Activated naive CD8-positive, alpha-beta T cell treated with anti-CD3 and anti-CD28 coated beads for 36 hours (primary cell): ENCODE measurements at places on chromosomes 1 and 21. TPM values are rescaled to one million over a fixed set of nuclear protein-coding genes. Genes with fewer than 3 reads are reported as not detected.
A peak's percentile ranks its signal among the peaks of the same experiment; 100 is the strongest.

DNA sequence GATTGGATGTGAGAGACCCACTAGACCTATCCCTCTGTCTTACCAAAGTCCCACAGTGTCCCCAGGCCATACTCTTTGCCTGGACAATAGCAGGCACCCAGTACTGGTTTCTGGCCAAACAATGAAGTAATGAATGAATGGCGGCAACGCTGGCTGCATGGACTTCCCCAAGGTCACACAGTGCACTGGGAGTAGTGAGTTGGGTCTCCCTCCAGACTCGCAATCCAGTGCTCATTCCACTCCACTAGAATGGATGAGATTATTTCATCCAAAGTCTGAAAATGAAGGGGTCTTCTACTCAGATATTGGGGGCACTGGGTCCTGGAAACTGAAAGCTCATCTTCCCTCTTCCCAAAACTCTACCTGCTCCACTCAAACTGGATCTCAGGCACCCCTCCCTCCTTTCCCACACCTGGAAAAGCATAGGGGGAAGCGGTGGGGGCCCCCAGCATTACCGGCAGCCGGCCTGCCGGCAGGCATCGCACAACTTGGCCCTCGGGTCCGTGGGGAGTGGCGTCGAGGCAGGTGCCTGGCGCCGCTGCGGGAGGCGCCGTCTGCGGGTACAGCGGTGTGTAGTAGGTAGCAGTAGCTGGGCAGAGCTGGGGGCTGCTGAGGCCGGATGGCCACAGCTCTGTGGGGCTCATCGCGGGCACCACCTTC is 816 bp downstream of the E2F2 start:
- peaks cover 11% of the 10 kb centered on the region for H3K27me3 ChIP-seq
- peaks cover 38% of the 10 kb centered on the region for H3K36me3 ChIP-seq
- peak; percentile 50 for DNase-seq
- peaks cover 58% of the 10 kb centered on the region for H3K4me1 ChIP-seq

DNA sequence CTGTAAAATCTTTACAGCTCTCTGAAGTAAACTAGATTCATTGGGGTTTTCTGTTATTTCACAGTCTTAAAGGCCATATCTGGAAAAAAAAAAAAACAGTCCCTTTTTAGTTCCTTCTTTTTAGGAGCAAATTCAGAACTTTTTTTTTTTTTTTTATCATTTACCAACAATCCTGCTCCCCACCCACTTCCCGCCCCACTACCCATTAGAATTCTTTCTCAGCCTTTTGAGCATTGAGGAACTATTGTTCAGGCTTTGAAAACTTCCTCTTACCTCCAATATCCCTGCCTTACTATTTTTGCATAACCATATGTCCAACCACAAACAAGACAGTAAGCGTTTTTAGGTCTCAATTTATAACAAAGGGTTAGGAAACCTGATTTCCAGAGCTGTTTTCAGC is 330.1 kb downstream of the PLPP3 start:
- H3K4me1 ChIP-seq, result no peaks in the 10 kb centered on the region
- H3K36me3 ChIP-seq, result no peaks in the 10 kb centered on the region
- H3K27ac ChIP-seq, result no peak overlapping the region
- peaks cover 4% of the 10 kb centered on the region for H3K27me3 ChIP-seq
- H3K4me3 ChIP-seq, result no peak overlapping the region

DNA sequence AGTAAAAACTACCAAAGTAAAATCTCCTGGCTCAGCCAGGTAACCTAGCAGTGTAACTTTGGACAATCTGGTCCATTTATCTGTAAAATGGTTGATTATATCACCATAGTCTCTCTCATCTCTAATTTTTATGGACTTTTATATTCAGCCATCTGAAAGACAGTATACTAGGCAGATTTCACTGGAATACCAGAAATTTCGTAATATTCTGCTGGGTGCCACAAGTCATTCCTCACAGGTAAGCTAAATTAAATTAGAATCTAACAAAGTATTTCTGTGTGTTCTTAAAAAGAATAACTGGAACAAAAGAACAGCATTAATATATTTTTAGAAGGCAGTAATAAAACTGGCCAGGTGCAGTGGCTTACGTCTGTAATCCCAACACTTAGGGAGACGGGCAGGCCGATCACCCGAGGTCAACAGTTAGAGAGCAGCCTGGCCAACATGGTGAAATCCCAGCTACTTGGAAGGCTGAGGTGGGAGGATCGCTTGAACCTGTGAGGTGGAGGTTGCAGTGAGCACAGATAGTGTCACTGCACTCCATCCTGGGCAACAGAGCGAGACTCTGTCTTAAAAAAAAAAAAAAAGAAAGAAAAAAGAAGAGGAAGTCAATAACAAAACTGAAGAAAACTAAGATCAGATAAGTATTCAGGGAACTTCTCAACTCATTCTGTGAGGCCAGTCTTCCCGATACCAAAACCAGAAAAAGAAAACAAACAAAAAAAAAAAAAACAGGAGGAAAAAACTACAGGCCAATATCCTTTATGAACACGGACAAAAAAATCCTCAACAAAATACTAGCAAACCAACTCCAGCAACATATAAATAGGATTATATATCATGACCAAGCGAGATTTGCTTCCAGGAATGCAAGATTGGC is 35.9 kb downstream of the PIK3R3 start:
- no peak for DNase-seq
- H3K27me3 ChIP-seq, result peaks cover 6% of the 10 kb centered on the region
- H3K27ac ChIP-seq, result no peak overlapping the region
- peaks cover 10% of the 10 kb centered on the region for H3K4me1 ChIP-seq
- H3K4me3 ChIP-seq, result no peak overlapping the region

DNA sequence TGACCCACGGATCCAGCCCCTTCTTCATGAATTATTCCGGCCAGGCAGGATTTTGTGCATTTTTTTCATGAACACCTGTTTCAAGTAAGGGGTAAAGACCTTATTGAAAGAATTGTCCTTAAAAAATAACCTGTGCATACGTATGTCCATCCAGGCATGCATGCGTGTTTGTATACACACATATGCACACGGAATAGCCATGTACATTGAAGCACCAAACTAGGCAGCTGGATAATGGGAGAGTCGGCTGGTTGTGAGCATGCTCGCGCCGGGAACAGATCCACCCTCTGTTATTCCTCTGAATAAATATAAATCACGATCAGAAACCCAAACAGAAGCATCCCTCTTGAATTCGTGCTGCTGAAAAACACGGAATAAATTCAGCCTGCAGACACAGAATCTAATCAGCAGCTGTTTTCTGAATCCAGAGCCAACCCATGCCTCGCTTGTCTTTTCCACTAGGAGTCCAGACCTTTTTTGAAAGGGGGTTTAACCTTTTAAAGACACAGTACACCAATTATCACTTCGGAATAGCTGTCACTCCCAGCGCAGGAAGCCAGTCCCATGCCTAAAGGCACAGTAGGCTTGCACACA is at the start of gene HIVEP3:
Gene HIVEP3 (minus strand): TSS at position 473 of the 594 bp plus-strand sequence.
- peak within 1 kb of the TSS; percentile 89 for H3K27ac ChIP-seq
- peak within 1 kb of the TSS; percentile 85 for H3K4me3 ChIP-seq
- DNase-seq, result no peak
- H3K27me3 ChIP-seq, result no peaks in the 10 kb centered on the region
- no peaks in the 10 kb centered on the region for H3K36me3 ChIP-seq

DNA sequence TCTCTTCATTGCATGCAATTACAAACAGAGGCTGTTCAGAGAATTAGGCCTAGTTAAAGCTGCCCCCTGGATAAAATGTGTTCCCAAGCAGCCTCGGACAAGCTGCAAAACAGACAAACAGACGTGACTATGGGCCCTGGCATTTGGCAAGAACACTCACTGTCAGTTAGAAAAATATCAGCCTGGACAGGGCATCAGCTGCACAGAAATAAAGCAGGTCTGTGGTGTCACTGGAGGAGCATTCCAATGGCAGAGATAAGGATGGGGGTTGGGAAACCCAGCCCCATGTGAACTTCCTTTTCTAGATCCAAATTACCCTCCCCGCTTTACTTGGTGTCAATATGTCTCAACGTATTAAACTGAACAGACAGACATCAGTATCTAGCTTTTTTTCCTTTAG is 177.1 kb downstream of the GPATCH2 start:
- H3K27ac ChIP-seq, result no peak overlapping the region
- peaks cover 18% of the 10 kb centered on the region for H3K36me3 ChIP-seq
- DNase-seq, result no peak
- no peaks in the 10 kb centered on the region for H3K27me3 ChIP-seq
- no peak overlapping the region for H3K4me3 ChIP-seq

DNA sequence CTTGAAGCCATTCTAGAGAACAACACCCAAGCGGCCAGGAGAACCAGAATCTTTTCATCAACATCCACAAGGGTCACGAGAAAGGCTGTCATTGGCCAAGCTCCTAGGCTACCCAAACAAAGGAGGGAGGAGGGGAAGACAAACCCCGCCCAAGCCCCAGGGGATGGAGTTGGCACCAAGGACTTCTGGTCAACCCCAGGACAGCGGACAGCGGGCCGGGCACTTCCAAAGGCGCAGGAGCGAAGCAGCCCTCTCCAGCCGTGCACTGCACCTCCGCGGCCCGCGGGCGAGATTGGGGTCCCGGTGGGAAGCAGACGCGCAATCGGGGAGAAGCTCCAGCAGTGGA is at the start of gene CLIC6:
Gene CLIC6 (plus strand): TSS at position 192 of the 346 bp plus-strand sequence. CDS start 395 bp downstream, outside the sequence.
- peaks cover 57% of the 10 kb centered on the region for H3K27me3 ChIP-seq
- peaks cover 7% of the 10 kb centered on the region for H3K4me1 ChIP-seq
- H3K4me3 ChIP-seq, result peak within 1 kb of the TSS; percentile 62
- no peaks in the 10 kb centered on the region for H3K36me3 ChIP-seq

DNA sequence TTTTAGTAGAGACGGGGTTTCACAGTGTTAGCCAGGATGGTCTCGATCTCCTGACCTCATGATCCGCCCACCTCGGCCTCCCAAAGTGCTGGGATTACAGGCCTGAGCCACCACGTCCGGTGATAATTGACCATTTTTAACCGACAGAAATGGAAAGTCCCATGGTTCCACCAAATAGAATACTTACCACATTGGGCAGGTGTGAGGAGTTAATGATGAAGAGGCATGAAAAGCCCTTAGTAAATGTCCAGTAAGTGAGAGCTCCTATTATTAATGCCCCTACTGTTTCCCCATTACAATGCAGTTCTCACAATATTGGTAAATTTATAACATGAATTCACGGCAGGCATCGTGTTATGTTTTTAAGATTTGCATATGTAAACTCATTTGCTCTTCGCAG is 8.1 kb upstream of the GCLM start:
- H3K4me1 ChIP-seq, result no peaks in the 10 kb centered on the region
- H3K27ac ChIP-seq, result no peak overlapping the region
- no peaks in the 10 kb centered on the region for H3K27me3 ChIP-seq
- DNase-seq, result no peak

GRCh38 chr1:23129846-23130245 is 38.8 kb downstream of the LUZP1 start:
- H3K27me3 ChIP-seq, result no peaks in the 10 kb centered on the region
- DNase-seq, result no peak
- H3K4me3 ChIP-seq, result no peak overlapping the region
- no peak overlapping the region for H3K27ac ChIP-seq
- peaks cover 5% of the 10 kb centered on the region for H3K36me3 ChIP-seq

DNA sequence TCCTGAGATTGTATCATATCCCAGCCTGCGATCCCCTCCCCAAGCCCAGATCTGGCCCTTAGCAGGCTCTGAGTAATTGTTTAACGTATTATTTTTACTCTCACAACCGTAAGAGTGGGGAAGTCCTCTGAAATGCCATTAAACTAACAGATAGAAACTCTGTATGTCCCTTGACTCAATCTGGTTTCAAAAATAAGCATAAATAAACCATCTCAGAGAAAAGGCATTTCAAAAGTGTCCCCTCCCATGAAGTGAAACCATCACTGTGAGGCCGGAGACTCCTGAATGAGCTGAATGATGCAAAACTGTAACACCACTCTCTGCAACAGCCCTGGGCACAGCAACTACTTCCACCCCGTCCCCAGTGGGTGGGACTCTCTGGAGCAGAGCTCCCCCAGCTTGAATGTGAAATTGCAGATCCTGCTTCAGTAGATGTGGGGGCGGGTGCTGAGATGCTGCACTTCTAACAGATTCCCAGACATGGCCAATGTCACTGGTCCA is 104.1 kb downstream of the SYF2 start:
- no peaks in the 10 kb centered on the region for H3K27me3 ChIP-seq

MAP1LC3C gene
- total RNA-seq, result not detected

HCN3 gene
- total RNA-seq, result 1.5 TPM

F13B gene
- total RNA-seq, result not detected

FCGR3A gene
- not detected for total RNA-seq

PLA2G2F gene
- total RNA-seq, result not detected

C1orf35 gene
- total RNA-seq, result 24.4 TPM

CRYAA gene
- not detected for total RNA-seq

RGSL1 gene
- total RNA-seq, result not detected

KCNK2 gene
- total RNA-seq, result not detected

VASH2 gene
- total RNA-seq, result 0.22 TPM

RALGPS2 gene
- total RNA-seq, result 5.0 TPM
